ENCODE measurements at places on chromosomes 2 and 18.

DNA sequence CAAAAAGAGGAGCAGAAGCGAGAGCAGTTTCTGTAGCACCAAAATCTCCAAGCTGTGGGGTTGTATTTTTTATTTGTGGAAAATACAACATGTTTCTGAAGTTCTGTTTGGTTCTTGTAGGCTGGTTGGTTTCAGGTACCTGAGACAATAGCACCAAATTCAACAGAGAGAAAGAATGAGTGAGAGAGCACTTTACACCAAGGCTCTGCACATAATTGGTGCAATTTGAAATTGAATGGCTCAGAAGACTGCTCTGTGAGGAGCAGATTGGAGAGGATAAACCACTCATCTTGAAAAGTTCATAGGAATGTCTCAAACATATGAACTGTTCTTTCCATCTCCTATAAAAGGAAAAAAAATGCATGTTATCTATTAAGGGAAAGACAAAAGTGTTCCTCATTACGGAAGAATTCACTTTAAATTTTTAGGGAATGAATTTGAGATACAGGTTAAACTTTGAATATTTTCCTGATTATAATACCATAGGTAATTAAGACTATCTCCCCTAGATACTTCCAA lies 175.1 kb downstream of the ATAD2B start:
- no peak for DNase-seq

GRCh38 chr2:18505703-18506341 lies 54.6 kb downstream of the RDH14 start:
- no peak for DNase-seq

GRCh38 chr2:235138339-235138738 lies 186.5 kb downstream of the SH3BP4 start:
- DNase-seq = no peak

DNA sequence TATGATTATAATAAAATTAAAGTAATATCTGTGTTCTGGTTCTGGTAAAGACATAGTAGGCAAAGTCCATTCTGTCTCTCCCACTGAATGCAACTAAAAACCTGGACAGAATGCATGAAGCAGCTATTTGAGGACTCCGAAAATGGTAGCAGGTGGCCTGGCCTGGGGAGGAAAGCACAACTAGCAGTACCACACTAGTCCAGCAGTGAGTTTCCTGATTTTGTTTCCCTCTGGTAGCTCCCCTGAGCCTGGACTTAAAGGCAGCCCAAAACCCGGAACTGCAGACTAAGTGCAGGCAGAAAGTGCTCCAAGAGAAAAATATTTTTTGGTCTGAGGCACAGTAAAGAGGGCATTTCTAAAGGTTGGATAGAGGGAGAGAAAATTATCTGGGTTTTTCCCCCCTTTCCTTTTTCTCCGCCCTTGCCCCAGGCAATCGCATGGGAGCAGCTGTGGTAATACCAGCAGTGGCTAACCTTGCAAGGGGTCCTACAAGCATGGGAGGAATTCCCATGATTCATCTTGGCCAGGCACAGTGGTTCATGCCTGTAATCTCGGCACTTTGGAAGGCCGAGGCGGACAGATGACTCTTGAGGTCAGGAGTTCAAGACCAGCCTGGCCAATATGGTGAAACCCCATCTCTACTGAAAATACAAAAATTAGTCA lies 32.3 kb downstream of the ASXL2 start:
- DNase-seq = no peak

GRCh38 chr2:200351815-200352214 lies 45.3 kb downstream of the SPATS2L start:
- no peak for DNase-seq

DNA sequence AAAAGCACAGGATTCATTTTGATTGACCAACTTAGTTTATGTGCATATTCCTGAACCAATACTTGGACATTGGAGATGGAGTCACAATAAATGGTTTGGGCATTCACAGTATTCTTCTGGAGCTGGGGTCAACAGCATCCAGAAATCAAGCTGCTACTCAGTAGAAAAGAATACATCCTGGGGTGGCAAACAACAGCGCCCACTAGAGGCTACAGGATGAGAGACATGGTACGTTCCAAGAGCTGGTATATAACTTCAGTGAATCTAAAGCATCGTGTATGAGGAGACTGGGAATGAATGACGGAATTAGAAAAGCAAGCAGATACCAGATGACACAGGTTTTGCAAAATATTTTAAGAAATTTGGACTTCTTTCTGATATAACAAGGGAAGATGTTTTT lies 142.9 kb upstream of the FIGN start:
- no peak for DNase-seq

GRCh38 chr2:163774862-163775261 lies 39.1 kb upstream of the FIGN start:
- DNase-seq = no peak

DNA sequence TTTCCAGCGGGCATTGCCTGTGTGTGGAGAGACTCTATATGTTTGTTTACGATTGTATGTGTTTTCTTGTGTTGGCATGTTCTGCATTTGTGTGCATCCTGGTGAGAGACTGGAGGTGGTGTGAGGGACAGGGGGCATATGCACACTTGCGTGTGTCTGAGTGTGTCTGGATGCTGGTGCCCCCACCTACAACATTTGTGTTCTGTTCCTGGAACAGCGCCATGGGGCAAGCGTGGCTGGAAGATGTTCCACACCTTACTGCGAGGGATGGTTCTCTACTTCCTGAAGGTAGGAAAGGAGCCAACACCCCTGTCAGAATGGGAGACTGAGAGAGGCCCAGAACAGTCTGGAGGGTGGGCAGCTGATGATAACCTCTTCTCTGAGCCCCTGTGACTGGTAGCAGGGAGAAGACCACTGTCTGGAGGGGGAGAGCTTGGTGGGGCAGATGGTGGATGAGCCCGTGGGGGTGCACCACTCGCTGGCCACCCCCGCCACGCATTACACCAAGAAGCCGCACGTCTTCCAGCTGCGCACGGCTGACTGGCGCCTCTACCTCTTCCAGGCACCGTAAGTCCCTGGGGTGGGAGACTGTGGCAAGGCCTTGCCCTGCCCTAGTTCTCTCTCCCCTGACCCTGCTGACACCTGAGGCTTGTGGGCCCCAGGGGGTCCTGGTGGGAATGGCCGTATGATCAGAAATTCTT lies 23.7 kb downstream of the PSD4 start:
- DNase-seq = no peak

- no peak for DNase-seq
These were observed 47.1 kb downstream of the FOSL2 start for GRCh38 chr2:28439763-28440162.

- DNase-seq = no peak
These were observed 14.3 kb downstream of the RBMS1 start for GRCh38 chr2:160479269-160479668.

DNA sequence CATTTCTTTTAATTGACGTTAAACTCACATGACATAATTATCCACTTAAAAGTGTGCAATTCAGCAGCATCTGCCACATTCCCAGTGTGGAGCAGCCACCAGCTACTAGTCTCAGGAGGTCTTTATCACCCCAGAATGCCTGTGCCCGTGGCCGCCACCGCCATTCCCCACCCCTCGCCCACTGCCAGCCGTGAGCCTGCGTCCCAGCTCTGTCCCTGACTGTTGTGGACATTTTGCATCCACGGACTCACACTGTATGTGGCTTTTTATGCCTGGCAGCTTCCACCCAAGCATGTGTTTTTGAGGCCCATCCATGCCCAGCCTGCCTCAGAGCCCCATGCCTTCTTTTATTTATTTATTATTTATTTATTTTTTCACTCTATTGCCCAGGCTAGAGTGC lies 9.2 kb downstream of the BOK start:
- DNase-seq = no peak

DNA sequence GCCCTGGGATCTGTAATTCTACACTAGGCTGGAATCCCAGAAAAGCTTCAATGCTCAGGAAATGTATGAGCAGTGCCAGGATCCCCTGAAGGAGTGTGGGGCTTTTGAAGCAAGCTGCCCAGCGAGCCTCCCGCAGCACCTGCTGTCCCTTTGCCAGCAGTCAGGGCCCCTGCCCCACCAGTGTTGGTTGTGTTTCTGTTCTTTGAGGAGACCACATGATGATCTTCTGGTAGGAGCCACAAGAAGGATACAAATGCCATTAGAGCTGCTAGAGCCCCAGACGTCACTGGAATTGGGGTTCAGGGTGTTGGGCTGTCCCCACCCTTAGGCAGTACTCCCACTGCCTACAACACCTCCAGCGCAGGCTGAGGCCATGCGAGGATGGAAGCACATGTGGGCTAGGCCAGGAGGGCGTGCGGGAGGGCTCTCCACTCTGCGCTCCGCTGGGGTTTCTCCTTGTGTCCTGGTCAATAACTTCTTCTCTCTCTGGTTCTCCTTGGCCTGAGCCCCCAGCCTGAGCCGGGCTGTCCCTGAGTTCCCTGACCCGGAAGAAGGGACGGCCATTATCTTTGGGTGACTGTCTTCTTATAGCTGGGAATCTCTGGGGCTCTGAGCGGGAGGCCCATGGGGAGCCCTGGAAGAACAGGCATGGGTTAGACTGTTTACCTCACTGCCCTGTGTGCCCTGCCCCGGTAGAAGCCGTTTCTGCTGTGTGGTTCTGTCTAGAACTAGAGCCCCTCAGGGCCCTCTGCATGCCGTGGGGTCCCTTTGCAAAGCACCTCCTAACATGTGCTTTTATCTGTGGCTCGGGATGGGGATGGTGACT lies 73.9 kb downstream of the LRRFIP1 start:
- no peak for DNase-seq

DNA sequence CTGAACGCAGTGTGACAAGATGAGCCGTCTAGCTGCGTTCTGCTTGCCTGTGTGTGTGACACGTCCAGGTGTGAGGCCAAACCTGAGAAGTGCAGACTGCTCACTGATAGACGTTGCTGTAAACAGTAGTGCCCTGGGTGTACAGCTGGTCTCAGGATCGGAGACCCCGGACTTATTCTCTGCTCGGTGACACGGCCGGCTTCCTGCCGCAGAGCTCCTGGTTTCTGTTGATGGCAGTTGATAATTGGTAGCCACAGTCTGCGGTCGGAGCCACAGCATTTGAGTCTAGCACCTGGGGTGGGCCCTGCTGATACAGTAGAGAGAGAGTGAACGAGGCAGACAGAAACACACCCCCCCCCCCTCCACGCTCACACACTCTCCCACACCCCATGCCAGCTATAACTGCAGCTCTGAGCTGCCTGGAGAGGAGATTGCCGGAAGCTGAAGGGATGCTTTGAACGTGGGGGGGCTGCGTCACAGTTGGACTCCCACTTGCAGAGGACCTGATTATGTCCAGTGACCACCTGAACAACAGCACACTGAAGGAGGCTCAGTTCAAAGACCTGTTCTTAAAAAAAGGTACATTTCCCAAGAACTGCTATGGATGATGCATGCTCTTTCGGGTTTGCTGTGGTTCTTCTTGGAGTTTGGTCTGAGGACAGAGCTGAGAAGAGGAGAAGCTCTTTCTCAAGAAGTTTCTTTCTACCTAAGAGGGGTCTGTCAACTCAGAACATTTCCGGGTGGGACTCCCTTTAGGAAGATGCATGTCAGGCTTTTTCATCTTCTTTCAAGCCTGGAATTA lies 114.0 kb downstream of the FAM210A start:
- DNase-seq = peak; percentile 64

- DNase-seq = no peak
These were observed 26.2 kb downstream of the TAF4B start for GRCh38 chr18:26252411-26252810.

DNA sequence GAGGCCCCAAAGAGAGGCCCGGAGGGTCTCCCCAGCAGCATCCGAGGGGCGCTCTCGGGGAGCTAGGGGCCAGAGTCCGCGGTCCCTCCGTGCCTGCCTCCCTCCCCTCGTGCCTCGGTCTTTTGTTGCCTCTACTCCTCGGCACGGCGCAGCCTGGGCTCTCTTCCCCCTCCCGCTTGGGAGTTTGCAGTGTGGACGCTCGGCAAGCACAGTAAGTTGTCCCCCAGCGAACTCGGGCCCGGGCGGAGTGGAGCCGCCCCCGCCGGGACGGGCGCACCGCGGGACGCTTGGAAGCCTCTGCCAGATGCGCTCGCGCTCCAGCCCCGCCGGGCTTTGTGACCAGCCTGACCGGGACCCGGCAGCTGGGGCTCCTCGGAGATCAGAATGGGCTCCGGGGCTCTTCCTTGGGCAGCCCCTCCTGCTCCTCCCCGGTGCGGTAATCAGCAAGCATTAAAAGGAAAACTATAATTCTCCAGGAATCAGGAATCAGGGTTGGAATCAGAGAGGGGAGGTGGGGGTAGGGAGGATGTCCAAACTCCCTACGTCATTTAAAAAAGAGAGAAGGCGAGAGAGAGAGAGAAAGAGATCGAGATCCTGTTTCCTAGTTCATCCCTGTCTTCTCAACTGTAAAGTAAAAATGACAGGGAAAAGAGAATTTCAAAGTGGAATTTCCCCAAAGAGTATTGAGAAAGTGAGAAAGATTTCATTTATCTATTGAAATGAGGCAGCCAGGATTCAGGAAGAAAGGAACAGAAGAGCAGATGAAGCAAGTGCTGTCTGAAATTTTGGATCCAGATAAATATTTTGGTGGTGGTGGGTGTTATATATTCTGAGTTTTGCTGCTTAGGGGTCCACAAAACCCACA lies 786 bp upstream of the TMEM200C start:
- no peak for DNase-seq

DNA sequence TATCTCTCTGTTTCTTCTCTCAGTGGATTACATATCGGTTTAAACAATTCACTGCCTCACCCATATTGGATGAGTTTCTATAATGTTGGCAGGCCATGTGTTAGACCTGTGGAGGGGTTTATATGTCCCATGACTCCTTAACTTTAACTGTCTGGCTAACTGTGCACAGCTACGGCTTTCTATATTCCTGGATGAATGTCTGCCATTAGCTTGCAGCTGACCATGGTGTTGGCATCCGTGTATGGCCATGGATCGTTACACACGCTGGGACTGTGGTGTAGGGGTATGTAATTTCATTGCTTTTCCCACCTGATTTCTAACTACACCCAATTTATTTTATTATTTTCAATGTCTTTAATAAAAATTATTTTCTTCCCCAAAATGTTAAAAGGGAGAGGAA lies 3.3 kb upstream of the TANC1 start:
- DNase-seq = no peak
